ENCODE measurements at places on chromosomes 11 and 22.

GRCh38 chr22:37410174-37411055 is 16.9 kb downstream of the ELFN2 start:
- no peak for DNase-seq

DNA sequence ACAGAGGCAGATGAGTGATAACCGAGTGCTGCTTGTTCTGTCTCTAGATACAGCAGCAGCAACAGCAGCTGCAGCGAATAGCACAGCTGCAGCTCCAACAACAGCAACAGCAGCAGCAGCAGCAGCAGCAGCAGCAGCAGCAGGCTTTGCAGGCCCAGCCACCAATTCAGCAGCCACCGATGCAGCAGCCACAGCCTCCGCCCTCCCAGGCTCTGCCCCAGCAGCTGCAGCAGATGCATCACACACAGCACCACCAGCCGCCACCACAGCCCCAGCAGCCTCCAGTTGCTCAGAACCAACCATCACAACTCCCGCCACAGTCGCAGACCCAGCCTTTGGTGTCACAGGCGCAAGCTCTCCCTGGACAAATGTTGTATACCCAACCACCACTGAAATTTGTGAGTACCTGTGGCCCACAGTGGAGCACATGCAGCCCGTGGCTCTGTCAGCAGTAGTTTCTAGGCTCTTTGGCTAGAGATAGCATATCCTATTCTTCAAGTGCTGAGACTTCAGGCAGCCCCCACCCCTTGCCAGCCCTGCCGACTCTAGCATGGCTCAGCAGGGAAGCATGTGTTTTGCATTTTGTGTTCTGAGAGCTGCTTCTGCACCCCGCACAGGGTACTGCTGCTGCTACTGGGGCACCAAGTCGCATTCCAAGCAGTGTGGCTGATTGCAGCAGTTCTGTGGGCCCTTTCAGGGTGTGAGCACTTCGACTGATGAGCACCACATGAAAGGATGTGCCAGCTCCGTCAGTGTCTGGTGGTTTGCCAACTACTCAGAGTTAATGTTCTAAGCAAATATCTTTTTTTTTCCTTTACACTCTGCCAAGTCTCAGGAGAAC is 59.2 kb downstream of the MED15 start:
- DNase-seq, result no peak

- no peak for DNase-seq
Measured at GRCh38 chr11:116648247-116649174, 124.3 kb downstream of the BUD13 start.

DNA sequence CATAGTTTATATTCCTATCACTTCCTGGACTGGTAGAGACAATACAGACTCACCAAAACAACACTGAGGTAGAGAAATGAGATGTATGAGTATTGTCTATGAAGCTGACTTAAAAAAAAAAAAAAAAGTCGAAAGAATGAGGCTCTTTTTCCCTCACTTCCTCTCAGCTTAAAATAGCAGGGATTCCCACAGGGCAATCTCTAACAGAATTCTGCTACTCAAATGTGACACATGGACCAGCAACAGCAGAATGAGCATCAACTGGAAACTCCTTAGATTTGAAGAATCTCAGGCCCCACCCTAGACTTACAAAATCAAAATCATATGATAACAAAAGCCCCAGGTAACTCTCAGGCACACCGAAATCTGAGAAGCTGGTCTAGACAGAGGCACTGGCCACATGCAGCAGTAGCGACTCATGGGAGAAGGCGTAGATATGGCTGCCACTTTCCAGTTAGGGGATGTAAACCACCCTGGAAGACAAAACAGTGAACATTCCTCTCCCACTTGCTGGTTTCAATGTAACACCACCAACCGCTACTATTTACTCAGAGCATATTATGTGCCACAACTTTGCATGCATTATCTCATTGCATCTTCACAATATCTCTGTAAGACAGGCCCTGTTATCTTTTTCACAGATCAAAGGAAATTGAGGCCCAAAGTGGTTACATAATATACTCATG is 128.0 kb downstream of the RBFOX2 start:
- no peak for DNase-seq

DNA sequence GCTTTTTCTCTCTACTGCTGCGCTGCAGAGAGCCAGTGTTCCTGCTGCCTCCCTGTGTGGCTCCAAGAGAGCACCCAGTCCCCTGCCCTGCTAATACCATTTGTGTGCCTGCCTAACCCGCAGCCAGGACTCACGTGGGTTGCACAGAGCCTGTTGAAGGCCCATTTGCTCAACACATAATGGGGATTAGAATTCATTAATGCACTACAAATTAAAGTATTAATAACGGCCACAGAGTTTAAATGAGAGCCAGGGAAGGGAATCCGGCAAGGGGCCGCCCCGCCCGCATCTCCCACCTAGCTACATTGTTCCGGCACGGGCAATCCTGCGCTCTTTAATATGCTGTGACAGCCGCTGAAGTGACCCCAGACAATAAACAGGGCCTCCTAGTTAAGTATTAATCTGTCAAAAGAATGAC is 211.3 kb downstream of the NXPE2 start:
- DNase-seq, result no peak

- DNase-seq, result no peak
Measured at GRCh38 chr11:110251836-110252235, 44.6 kb downstream of the RDX start.

DNA sequence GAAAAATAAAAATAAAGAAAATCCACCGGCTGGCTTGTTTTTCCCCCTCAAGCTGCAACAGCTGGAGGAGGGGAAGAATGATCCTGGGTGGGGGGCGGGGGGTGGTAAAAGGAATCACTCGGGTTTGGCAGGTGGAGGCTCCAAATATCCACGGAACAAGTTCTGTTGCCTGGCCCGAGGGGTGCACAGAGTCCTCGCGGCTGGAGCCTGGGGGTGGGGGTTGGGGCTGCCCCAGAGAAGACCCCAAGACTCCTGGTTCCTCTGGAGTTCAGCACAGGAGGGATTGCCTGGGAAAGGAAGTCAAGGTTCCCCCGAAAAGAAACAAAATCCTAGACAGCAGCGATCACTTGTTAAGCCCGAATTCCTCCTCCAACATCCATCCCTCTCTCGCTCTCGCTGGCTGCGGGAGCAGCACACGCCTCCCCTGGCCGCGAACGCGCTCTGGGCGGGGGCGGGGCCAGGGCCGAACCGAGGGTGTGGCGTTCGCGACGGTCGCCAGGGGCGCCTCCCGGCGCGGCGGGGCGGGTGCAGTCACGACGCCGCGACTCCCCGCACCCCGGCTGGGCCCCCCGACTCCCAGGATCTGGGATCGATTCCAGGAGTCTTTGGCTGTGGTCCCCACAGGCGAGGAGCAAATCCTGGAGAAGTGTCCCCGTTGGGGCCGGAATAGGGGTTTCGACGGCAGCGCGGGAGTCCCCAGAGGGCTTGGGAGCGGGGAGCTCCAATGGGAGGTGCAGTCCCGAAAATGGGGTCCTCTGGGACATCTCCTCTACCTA is at the start of gene KCNA4:
TSS of gene KCNA4 (minus strand) at position 443 of the 776 bp plus-strand sequence. CDS start 4,352 bp downstream, outside the sequence.
- no peak for DNase-seq

Measured in HuH-7.5 (cell line).